ENCODE measurements at places on chromosomes 13 and 19. TPM values are rescaled to one million over a fixed set of nuclear protein-coding genes. Genes with fewer than 3 reads are reported as not detected.

- no peak overlapping the region for H3K4me3 ChIP-seq
- no peaks in the 10 kb centered on the region for H3K27me3 ChIP-seq
- peaks cover 6% of the 10 kb centered on the region for H3K4me1 ChIP-seq
Observed at GRCh38 chr19:35318679-35319448, 10.1 kb upstream of the CD22 start.

The RGL3 gene
- polyA plus RNA-seq, result 55.6 TPM

The LSR gene
- polyA plus RNA-seq, result 255 TPM

DNA sequence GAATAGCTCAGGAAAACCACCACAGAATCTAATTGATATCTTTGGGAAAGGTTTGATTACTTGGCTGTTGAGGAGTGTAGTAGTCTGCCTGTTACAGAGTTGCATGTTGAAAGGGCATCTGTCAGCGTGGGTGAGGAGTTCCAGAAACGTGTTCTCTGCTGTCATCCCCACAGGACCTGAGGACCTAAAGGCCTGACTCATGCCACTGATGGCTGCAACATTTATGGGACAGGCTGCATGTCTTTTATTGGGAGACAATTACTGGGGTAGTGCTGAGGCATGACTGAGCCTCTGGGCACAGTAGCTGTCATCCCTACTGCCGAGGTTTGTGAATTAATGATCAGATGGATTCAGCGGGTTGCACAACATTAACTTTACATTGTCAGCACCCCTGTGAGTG, 525.9 kb downstream of the GPC6 start:
- H3K4me3 ChIP-seq, result no peak overlapping the region
- no peaks in the 10 kb centered on the region for H3K27me3 ChIP-seq
- no peaks in the 10 kb centered on the region for H3K4me1 ChIP-seq
- no peaks in the 10 kb centered on the region for H3K36me3 ChIP-seq
- no peak for DNase-seq

Measured in hepatocyte (in vitro differentiated cells).